Ammon's horn (tissue), 1 donor: ENCODE measurements at places on chromosomes 12 and 14.

GRCh38 chr12:546265-546919 lies 86.7 kb downstream of the B4GALNT3 start:
- no peak for DNase-seq

- DNase-seq, result no peak
Observed at GRCh38 chr12:101813117-101813516, 17.6 kb downstream of the GNPTAB start.

GRCh38 chr12:50322206-50322605 lies 38.9 kb upstream of the LIMA1 start:
- no peak for DNase-seq

GRCh38 chr14:24224618-24225071 lies 7.5 kb downstream of the NEDD8 start:
- DNase-seq, result no peak

DNA sequence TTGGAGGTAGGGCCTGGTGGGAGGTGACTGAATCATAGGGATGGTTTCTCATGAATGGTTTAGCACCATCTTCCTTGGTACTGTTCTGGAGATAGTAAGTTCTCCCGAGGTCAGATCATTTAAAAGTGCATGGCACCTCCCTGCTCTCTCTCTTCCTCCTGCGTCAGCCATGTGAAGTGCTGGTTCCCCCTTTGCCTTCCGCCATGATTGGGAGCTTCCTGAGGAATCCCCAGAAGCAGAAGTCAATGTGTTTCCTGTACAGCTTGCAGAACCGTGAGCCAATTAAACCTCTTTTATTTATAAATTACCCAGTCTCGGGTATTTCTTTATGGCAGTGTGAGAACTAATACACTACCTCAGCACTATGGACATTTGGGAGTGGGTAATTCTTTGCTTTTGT lies 4.8 kb upstream of the LGMN start:
- DNase-seq, result peak; percentile 46

DNA sequence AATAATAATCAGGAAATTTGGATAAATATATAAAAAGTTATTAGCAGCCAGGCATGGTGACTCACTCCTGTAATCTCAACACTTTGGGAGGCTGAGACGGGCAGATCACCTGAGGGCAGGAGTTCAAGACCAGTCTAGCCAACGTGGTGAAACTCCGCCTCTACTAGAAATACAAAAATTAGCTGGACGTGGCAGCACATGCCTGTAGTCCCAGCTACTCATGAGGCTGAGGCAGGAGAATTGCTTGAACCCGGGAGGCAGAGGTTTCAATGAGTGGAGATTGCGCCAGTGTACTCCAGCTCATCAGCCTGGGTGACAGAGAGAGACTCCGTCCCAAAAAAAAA lies 64.5 kb downstream of the SYT1 start:
- no peak for DNase-seq

DNA sequence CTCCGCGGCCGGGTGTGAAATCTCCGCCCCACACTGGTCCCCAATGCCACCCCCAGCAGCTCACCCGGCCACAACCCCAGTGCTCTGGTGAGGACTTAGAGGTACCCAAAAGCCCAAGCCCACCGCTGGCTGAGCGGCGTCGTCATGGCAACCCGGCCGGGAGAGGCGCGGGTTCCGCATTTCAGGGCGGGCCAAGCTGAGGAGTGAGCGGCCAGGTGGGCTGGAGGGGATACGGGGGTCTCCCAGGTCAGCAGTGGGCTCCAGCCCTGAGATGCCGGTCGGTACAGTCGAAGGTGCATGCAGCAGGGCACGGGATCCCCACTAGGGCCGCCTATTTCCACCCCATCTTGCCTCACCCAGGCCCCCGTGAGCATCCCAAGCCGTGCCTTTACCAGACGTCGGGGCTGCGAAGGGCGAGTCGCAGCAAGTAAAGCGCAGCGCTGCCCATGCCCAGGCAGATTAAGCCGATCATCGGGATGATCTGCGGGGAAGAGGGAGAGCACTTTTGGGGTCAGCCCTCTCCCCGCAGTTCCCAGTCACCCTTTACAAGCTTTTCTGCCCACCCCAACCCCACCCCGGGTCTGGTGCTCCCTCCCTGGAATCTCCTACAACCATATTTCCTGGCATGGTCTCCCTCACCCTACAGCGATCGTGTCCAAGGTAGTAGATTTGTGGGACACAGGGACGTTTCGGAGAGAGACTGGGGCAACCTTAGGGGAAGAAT lies 6.9 kb downstream of the SHMT2 start:
- no peak for DNase-seq

- DNase-seq, result no peak
Observed at GRCh38 chr12:14905269-14906004, 19.8 kb upstream of the MGP start.
